Left renal pelvis (tissue), 4 donors: ENCODE measurements at places on chromosomes 12 and 14. TPM values are rescaled to one million over a fixed set of nuclear protein-coding genes. Genes with fewer than 3 reads are reported as not detected.

NTF3 gene
- polyA plus RNA-seq: 4.5 TPM

DNA sequence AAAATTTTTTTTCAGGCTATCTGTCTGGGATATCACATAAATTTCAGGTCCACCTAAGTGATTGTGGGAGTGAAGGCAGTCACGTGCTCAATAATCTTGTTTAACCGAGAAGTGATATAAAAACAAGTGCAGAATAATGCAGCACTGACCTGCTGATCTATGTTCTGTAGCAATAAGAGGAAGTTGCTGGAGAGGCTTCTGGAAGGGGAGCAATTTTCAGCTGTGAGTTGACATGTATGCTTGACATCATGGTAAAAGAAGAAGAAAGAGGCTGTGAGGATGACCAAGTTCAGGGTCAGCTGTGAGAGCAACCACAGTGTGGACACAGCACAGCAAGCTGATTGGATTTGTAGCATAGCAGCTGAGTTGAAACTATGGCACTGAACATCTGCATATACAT is 172.0 kb upstream of the PELI2 start:
- DNase-seq: no peak

GRCh38 chr14:35389315-35389667 is 15.3 kb downstream of the NFKBIA start:
- DNase-seq: no peak

STON2 gene
- polyA plus RNA-seq: 44.1 TPM

- DNase-seq: no peak
These were observed at the start of gene IL31 for GRCh38 chr12:122174155-122174845. Gene IL31, minus strand, starts transcription at chr12:122174221. Its CDS starts 49 bp downstream, at chr12:122174172.

DNA sequence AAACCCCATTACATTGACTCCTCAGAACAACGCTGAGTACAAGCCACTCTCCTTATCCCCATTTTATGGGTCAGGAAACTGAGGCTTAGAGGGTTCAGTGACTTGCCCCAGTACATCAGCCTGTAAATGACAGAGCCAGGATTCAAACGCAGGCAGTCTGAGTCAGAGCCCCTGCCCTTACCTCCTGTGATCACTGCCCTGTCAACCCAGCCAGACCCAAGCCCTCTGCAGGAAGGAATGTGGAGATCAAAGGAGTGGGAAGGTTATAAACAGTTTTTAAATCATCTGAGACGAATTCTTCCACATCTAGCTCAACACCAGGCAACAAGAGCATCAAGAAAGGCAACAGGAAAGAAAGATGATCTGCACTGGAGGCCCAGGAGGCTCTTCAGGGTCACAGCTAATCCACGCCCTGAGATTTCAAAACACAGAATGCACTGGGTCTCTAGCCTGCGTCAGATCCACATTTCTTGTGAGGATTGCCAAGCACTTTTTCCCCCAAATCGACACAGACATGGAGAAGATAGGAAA is 38.5 kb downstream of the SPTB start:
- peak; percentile 31 for DNase-seq

LIN7A gene
- 24.8 TPM for polyA plus RNA-seq

DNA sequence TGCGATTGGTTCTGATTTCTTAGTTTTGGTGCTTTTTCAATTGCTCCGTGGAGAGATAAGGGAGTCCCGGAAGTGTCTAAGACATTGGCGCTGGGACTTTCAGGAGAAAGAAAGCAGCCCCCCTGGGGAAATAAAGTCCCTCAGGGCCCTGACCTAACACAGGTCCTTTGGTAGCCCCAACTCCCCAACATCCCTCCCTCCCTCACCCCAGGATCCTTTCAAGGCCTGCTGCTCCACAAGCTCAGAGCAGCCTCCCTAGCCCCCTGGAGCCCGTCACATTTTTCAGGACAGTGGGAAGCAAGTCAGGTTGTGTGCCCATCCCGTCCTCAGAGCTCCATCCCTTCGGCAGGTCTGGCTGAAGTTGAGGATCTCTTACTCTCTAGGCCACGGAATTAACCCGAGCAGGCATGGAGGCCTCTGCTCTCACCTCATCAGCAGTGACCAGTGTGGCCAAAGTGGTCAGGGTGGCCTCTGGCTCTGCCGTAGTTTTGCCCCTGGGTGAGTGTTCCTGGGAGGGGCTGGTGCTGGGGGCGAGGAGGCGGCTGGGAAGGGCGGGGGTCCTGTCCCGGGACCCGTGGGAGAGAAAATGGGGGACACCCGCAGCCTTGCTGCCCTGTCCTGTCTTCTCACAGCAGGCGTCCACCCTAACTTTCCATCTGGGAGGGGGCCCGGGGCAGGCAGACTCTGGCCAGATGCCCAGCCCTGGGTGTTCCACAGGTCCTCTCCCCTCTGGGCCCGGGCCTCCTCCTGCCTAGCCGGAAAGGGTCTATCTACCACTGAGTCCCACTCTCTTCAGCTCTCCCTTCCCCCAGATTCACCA is 950 bp downstream of the IFI27 start:
- DNase-seq: no peak

- no peak for DNase-seq
These were observed 34.9 kb downstream of the LIMA1 start for GRCh38 chr12:50248411-50248810.

GRCh38 chr14:83561261-83561660 is 1968.7 kb upstream of the FLRT2 start:
- no peak for DNase-seq

TTLL5 gene
- 22.1 TPM for polyA plus RNA-seq

DNA sequence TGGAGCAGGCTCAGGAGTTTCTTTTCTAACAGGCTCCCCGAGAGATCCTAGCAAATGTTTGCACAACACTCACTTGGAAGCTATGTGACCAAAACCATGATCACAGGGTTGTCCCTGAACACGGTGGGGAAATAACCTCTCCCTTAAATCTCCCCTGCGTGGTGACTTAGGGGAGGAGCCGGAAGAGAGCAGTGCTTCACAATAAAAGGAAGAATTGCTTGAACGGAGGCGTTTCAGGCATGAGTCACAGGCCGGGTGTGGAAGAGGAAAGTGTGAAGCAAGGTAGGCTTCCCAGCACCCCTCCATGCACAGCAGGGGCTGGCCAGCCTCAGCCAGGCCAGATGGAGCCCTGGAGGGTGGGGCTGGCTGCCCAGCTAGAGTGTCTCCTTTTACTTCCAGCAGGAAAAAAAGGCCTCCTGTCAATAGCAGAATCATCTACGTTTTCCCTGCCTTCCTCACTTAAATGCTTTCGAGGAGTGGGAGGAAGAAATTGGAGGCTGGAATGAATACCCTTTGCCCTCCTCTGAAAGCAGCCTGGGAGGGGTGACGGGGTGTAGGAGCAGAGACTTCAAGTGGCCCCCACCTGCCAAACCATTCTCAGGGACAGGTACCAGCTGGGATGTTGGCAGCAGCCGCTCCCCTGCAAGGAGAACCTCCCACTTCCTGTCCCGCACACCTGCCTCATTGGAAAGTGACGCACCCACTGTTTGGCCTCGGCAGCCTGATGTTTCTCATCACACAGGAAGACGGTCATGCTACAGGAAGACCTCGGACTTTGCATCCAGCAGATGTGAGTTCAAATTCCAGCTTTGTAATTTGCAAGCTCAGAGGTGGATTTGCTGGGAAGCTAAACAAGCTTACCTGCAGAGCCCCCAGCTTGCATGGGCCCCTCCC is 30.1 kb upstream of the PPP2R5C start:
- no peak for DNase-seq

DNA sequence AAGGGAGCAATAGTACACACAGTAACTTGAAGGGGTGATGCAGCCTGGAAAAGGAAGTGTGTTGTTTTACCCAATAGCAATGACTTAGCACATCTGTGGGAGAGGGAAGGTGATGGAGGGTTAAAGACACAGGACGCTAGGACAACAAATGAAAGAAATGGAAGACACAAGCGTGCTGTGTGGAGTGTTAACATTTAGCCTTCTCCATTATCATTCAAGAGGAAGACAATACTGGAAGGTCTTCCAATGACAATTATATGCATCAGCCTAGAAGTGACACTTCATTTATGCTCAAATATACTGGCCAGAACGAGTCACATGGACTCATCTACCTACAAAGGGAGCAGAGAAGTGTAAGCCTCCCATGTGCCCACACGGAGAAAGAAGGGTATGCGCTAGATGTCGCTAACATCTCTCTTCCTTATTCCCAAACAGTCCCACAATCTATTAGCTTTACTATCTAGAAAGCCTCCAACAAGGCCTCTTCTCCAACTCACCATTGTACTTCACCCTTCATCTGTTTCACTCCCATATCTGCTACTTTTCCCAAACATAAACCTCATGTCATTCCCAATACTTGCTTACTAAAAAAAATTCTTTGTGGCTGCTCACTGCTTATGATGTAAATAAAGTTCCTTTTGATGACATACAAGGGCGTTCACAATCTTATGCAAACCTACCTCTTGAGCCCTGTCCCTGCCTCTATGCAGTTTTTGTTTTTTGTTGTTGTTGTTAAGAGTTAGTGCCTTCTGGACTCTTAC is 20.3 kb downstream of the PPM1H start:
- no peak for DNase-seq

FITM1 gene
- 0.55 TPM for polyA plus RNA-seq

- DNase-seq: no peak
These were observed 174.0 kb downstream of the RASSF9 start for GRCh38 chr12:85662207-85662602.

FAIM2 gene
- 3.5 TPM for polyA plus RNA-seq

GRCh38 chr12:45278447-45278846 is 62.6 kb downstream of the ANO6 start:
- no peak for DNase-seq

MYF5 gene
- polyA plus RNA-seq: not detected

- no peak for DNase-seq
These were observed 68.8 kb downstream of the LLPH start for GRCh38 chr12:66061557-66062289.

- no peak for DNase-seq
These were observed 34.6 kb downstream of the ABHD12B start for GRCh38 chr14:50906326-50907065.

DNA sequence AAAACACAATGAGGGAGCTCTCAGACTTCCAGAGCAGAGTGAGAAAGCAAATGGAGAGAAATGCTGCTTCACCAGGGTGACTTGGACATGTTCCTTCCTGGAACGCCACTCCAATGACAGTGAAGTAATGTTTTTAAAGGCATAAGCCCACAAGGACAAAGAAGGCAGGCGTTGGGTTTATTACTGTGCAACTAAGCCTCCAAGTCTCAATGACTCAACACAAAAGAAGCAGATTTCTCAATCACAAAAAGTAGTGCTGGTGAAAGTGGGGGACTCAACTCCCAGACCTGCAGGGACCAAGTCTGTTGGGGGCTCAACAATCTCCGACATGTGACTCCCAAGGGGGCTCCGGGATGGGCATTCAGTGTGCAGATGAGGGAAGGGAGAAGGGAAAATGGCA is 505.2 kb downstream of the BCL11B start:
- no peak for DNase-seq
